ENCODE measurements at places on chromosomes 11 and 22.

DNA sequence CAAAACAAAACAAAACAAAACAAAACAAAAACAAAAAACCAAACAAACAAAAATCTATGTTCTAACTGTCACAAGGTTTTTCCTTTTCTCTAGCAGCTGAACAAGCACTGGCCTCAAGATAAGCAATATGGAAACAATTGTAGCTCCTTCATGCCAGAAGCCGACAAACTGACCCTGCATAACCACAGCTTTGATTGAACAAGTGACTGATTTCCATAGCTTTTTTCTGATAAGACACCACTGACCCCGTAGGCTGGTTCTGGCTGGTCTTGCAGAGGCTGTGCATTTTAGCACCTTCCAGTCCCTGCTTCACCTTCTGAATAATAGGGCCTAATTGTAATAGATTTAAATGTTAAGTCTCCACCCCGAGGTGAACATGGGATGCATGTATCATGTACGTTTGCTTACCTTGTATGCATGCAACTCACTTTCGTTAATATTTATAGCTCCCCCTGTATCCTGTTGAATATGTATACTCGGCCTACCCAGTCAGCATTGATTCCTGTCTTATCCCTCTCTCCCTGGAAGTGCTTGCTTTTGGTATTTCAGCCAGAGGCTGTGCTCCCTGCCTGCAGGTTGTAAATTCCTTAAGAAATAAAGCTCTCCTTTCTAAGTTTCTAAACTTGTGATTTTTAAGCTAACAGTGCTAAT, 49.6 kb downstream of the CNTF start:
- DNase-seq = no peak

GRCh38 chr11:69807106-69807815, 12.0 kb downstream of the FGF3 start:
- peak; percentile 4 for DNase-seq

GRCh38 chr11:11669233-11669846, 47.5 kb upstream of the GALNT18 start:
- DNase-seq = no peak

DNA sequence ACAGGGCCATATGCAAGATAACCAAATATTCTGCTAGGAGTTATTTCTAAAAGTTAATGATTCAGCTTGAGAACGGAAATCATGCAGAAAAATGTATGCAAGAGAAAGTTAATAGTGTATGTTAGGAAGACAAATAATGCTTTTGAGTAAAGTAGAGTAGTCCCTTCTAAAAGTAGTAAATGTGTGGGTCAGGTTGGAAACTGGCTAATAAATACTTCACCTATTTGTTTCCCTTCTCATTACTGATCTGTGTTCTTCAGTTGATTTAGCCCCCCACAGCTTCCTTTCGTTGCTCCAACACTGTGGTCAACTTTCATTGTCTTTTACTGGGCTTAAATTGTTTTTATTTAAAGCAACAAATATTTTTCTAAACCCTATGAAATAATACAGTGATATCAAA, 444.2 kb downstream of the CNTN5 start:
- DNase-seq = no peak

- DNase-seq = no peak
These were observed 2.6 kb downstream of the CASP12 start for GRCh38 chr11:104895634-104896033.

- no peak for DNase-seq
These were observed 26.0 kb upstream of the TCF20 start for GRCh38 chr22:42296381-42296853.

DNA sequence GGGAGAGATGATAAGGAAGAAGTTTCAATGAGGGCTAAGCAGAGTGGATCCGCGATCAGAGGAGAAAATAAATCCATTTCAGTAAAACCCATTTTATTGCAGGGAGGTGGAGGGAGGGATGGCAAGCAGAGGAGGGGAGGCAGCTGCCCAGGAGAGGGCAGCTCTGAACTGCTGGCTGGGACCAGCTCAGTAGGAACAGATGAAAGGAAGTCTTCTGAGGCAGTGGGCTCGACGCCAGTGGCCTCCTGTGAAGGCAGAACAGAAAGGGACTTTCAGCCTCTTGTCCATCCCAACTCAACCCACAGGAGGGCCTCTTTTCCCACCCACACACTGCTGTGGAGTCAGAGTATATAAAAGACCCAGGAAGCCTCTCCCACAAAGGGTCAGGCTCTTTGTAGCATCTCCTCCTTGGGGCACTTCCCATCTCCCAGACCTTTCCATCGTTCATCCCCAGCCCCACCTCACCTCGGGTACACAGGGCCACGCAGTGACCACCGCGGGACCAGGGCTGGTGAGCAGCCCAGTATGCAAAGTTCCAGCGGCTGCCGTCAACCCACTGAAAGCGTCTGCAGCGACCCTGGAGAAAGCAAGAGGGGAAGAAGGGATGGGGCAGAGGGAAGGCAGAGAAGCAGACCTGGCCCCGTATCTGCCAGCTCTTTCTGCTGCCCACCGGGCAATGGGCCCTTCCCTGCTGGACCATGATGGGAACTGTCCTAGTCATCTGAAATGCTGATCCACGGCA, 3.0 kb downstream of the PRG2 start:
- no peak for DNase-seq

DNA sequence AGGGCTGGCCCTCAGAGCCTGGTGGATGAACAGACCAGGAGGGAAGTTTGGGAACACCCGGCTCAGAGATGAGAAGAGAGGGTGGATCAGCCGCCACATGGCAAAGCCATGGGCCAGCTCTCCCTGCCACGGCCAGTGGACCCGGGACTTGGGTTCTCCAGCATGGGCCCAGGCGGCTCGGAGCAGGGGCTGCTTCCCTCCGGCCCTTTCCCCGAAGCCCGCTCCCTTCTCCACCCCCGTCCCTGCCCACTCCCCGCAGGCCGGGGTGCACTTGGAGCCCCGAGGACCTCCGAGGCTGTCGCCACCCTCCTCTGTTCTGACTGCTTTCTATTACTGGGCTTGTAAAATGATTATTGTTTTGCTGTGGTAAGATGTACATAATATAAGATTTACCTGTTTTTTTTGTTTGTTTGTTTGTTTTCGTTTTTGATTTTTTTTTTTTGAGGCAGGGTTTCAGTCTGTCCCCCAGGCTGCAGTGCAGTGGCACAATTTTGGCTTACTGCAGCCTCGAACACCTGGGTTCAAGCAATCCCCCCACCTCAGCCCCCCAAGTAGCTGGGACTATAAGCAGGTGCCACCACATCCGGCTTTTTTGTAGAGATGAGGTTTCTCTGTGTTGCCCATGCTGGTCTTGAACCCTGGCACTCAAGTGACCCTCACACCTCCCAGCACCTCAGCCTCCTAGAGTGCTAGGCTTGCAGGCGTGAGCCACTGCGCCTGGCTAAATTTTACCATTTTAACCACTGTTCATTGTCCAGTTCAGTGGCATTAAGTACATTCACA, 11.3 kb upstream of the TH start:
- DNase-seq = no peak

- no peak for DNase-seq
These were observed 30.9 kb downstream of the MIF start for GRCh38 chr22:23925020-23925606.

DNA sequence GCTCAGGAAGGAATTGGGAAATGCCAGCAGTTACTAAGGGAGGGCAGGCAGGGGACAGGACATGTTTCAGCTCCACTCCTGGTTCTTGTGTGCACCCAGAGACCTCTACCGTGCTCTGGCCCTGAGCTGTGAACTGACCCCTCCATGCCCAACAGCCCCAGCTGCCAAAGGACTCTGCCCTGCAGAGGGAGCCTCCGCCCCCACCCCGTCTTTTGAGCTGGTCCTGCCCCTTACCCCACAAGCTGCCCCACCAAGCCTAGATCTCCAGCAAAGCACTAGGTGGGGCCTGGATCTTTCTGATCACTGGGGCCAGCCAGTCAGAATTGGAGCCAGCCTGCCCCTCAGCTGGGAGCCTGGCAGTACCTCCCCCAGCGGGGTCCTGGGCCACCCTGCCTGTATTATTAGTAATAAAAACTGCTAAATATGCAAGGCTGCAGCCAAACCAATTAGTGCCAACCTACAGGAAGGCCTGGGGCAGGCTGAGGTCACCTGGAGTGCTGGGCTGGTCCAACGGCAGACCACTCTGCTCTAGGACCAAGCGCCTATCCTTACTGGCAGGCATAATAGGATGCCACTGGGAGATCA, 23.9 kb upstream of the DRICH1 start:
- DNase-seq = no peak

- DNase-seq = peak; percentile 54
These were observed 43.2 kb upstream of the BLID start for GRCh38 chr11:122159173-122159721.

DNA sequence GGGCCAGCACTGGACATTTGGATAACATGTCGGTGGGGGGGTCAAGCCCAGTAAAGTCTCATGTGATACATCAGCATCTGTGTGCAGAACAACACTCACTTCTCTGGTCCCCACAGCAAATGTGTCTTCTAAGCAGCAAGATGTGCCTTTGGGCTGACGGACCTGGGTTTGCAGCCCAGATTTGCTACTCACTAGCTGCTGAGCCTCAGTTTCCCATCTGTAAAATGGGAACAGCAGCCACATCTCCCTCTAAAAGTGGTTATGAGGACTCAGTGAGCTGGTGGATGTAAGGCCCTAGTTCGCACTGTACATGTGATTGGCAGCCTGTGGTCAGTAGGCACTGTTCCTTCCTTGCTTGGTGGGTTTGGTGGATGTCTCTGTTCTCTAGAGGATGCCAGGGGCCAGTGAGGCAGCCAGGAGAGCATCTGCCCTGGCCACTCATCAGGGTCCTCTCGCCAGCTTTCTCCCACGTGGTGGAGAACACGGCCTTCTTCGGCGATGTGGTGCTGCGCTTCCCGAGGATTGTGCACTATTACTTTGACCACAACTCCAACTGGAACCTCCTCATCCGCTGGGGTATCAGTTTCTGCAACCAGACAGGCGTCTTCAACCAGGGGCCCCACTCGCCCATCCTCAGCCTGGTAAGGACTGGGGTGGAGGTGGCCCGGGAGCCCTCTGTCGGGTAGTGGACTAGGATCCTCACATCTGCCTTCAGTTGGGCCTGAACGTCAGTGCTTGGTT, 12.5 kb downstream of the CCDC134 start:
- DNase-seq = no peak

DNA sequence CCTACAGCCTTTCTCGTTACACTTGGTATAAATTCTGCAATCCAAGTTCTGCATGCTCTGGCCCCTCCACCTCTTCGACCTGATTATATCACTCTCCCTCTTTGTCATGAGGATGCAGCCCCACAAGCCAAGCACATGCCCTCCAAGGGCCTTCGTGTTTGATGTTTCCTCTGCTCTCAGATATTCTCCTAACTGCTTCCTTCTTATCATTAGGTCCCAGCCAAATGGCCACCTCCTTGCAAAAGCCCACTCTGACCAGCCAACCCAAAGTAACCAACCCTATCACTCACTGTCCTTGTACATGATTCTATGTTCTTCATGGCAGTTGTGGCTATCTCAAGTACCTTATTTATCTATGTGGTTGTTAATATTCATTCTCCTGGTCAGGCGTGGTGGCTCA, 38.3 kb upstream of the LRRC55 start:
- DNase-seq = no peak

- no peak for DNase-seq
These were observed 8.8 kb downstream of the HSPA8 start for GRCh38 chr11:123052901-123053721.

GRCh38 chr11:65505466-65506289, 6.8 kb downstream of the MALAT1 start:
- DNase-seq = no peak

- DNase-seq = no peak
These were observed 70.2 kb downstream of the DBX1 start for GRCh38 chr11:20089796-20090653.

DNA sequence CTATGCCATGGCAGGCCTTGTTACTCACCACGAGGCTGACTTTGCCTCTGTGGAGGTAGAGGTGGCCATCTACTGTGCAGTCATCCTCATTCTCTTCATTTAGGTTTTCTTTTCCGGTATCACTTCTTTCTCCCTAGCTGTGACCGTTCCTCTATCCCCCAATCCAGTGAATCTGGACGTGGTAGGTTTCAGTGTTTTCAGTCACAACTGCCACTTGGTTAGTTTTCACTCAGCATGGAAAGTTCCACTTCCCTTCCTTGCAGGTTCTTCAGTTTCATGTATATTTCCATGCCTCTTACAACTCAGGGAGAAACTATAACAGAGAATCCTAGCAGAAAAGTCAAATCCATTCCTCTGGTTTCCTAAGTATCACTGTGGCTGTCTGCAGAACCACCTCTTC, 1.9 kb downstream of the HPS4 start:
- DNase-seq = no peak

Measured in fibroblast of skin of left biceps (primary cell).